Activated naive CD4-positive, alpha-beta T cell treated with anti-CD3 and anti-CD28 coated beads for 36 hours (primary cell): ENCODE measurements at places on chromosomes 3 and 15. TPM values are rescaled to one million over a fixed set of nuclear protein-coding genes. Genes with fewer than 3 reads are reported as not detected.

DNA sequence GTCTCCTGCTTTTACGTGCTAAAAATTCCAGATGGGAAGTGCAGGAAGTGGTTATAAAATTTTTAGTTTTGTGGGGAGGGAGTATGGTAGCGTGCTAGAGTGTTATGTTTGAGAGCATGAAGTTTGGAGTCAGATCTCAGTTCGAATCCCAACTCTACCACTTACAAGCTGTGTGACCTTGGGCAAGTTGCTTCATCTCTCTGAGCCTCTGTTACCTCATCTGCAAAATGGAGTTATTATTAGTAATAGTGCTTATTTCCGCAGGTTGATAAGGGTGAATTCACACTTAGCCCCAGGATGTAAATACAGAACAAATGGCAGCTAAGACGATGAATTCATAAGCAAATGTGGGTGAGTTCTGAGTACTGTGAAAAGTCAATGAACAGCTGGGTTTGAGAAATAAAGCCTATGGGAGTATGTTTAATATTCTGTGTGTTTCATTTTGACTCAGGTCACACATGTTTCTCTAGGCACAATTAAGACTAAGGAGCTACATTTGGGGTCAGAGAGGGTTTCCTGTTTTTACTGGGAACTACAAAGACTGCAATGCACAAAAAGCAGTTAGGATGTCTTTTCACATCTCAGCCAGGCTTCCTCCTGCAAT is 73.1 kb upstream of the FEZF2 start:
- no peak for DNase-seq

DNA sequence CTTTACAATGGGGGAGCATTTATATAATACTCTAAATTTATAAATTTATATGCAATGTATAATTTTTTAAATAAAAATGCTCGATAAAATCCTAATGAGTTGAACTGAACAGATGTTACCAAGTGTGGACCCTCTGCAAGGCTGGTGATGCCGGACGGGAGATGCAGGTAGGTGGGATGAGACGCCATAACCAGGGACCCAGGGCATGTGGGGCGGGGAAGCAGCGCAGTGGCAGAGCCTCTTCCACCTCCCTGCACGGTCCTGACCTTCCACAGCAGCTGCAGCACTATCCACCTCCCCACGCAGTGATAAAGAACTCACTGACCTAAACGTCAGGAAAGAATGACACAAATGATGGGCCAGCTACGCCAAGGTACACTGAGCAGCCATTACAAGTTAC is 12.8 kb downstream of the PCSK6 start:
- no peak for DNase-seq

TTLL13 gene
- 0.26 TPM for total RNA-seq

DNA sequence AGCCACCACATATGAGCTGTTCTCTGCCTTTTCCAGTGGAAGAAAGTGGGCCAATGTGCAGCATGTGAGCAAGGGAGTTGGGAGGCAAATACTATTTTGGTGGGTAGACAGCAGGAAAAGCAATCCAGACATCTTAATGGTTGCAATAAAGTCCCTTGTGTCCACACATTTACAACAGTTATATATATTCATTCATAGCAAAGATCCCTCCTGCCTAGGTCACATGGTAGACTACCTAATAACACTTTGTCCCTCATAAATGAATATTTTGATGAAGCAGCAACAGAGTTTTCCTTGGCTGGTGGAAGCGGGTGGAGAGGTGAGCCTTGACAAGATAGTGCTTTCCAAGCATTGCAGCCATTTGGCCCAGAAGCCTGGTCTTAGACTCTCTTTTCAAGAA is 6.2 kb upstream of the NSMCE3 start:
- no peak for DNase-seq
